ENCODE measurements at places on chromosomes 3 and 15. TPM values are rescaled to one million over a fixed set of nuclear protein-coding genes. Genes with fewer than 3 reads are reported as not detected.

Gene ISL2
- total RNA-seq = not detected

- no peak for DNase-seq
- H3K27me3 ChIP-seq = no peaks in the 10 kb centered on the region
These were observed 16.5 kb upstream of the FAM174B start for GRCh38 chr15:92672102-92672501.

Gene AHSG
- not detected for total RNA-seq

DNA sequence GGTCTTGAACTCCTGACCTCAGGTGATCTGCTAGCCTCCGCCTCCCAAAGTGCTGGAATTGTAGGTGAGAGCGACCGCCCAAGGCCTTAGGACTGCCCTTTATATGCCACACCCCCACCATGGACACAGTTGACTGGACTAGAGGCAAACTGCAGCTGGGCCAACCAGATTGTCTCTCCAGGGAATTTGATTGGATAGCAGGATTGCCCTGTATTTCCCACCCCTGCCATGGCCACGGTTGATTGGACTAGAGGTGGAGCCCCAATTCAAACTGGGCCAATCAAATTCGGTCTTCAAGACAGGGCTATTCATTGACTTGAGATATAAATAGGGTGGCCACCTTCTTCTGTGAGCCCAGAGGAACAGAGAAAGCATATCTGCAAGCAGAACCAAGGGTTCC is 6.9 kb upstream of the CLPX start:
- H3K36me3 ChIP-seq = no peaks in the 10 kb centered on the region
- no peak overlapping the region for H3K27ac ChIP-seq
- no peaks in the 10 kb centered on the region for H3K4me1 ChIP-seq
- no peak overlapping the region for H3K4me3 ChIP-seq

DNA sequence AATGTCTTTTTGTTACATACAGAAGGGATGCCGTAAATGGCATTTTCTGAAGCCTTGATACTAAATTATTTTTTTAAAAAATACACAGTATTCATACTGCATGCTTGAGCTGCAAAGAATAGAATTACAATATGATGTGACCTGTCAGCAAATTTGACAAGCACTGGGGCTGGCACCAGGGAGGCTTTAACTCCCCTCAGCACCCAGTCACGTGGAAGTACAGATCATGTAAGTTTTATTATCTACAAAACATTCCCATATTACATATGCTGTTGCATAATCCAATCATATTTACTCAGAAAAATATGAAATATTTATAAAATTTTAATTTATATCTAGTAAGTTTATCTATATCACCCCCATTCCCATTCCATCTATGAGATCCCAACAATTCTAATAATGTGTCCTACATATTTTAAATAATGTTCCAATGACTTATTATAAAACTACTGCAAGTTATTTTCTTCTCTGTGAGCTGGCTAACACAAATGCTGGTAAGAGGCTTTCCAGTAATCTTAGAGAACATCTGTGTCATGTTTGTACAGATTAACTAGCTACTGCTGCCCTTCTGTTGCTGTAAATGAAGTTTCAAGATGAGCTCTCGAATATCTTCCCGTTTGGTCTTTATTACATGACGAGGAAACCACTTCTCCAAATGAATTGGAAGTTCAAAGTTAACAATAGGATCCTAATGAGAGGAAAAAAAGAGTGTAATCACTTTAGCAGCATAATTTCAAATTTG is 5.2 kb upstream of the IMPG2 start:
- H3K36me3 ChIP-seq = peaks cover 13% of the 10 kb centered on the region
- H3K4me1 ChIP-seq = no peaks in the 10 kb centered on the region
- H3K4me3 ChIP-seq = no peak overlapping the region
- no peak overlapping the region for H3K27ac ChIP-seq
- H3K27me3 ChIP-seq = no peaks in the 10 kb centered on the region
- DNase-seq = no peak

DNA sequence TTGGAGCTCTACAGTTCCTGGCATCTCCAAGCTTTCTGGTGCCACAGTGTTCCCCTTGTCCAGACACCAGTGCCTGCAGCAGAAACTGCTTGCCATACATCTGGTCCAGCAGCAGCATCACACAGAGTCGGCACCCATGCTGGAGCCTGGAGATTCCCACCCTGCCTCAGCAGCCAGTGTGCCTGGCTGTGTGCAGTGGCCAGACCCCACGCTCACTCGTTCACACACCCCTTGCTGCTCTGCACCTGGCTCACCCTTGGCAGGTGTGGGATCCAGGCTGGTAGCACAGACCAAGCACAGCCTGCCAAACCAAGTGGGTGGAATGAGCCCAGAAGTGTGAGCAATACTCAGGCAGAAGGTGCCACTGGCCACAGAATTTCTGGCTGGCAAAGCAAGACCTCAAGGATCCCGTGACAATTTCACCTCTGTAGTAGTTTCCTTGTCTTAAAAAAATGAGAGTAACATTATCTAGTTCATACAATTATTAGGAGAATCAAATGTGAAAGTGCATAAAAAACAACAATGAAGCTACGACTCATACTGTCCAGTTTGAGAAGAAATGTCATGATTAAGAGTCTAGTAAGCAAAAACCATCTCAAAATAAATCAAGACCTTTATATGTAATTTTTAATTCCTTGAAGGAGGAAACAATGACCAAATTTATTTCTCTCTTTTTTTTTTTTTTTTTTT is 22.9 kb upstream of the ZBED2 start:
- peaks cover 1% of the 10 kb centered on the region for H3K36me3 ChIP-seq
- H3K27ac ChIP-seq = no peak overlapping the region
- H3K4me1 ChIP-seq = peaks cover 38% of the 10 kb centered on the region
- no peak for DNase-seq
- H3K4me3 ChIP-seq = no peak overlapping the region
- H3K27me3 ChIP-seq = no peaks in the 10 kb centered on the region

DNA sequence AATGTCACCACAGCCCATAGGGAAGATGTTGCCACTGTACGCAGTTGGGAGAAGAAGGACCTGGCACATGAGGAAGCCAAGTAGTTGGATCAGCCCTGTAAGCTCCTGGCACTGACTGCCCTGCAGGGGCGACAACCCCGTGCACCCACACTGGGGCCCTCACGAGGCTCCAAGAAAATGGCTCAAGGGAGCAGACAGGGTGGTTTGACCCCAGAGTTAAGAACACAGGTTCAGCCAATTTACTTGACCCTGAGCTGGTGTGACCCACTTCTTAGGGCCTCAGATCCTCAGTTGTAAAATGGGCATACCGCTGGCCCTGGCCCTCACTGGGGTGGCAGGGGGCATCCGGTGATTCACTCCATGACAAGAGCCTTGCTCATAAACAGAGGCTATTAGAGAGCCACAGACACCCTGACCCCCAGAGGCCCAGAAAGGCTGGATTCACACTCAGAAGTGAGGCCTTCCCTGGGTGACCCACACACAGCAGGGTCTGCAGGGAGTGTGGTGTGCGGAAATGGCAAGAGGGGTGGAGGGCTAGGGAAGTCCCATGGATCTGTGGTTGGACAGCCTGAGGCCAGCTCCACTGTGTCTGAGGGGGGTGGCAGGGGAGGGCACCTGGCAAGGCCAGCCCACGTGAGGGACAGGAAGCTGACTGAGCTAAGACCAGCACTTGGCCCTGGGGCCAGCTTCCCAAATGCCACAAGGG is 1.7 kb upstream of the HHATL start:
- H3K27me3 ChIP-seq = no peaks in the 10 kb centered on the region
- H3K4me1 ChIP-seq = no peaks in the 10 kb centered on the region
- H3K4me3 ChIP-seq = no peak overlapping the region
- DNase-seq = no peak

Gene TRIM42
- total RNA-seq = not detected

GRCh38 chr3:159819676-159820075 is 169.0 kb upstream of the IL12A start:
- H3K36me3 ChIP-seq = no peaks in the 10 kb centered on the region
- no peak overlapping the region for H3K4me3 ChIP-seq
- DNase-seq = no peak
- no peaks in the 10 kb centered on the region for H3K4me1 ChIP-seq
- H3K27ac ChIP-seq = no peak overlapping the region

GRCh38 chr15:59419170-59419569 is 18.8 kb upstream of the FAM81A start:
- H3K27me3 ChIP-seq = no peaks in the 10 kb centered on the region
- H3K36me3 ChIP-seq = no peaks in the 10 kb centered on the region

DNA sequence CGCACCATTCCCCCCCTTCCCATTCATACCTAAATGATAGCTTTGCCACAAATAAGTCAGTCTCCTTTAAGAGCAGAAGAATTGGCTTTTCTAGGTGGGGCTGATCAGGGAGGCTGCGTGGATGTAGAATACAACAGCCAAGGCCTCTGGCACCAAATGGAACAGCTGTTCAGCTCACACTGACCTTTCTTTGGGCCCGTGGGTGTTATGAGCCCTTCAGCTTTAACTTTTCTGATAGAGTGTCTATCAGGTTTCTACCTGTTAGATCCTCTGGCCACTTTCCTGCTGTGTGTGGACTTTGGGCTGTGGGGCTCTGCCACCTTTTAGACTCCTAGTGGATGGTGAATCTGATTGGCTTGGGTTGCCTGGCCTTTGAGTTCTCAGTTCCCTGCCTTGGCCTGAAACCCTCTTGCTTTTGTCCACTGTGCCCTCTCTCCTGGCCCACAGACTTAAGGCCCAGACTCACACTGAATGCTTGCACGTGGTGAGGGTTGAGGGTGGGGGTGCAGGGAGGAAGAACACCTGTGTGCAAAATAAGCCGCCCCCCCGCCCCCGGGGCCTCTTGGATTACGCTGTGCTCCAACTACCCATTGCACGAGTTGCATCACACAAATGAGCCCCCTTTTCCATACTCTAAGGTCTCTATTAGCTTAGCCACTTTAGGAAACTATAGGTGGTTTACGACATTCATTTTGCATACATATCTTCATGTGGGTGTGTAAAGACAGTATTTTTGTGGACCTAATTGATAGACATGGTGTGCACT is 1.3 kb upstream of the RFX7 start:
- no peaks in the 10 kb centered on the region for H3K36me3 ChIP-seq
- peak overlapping the region; percentile 81 for H3K4me3 ChIP-seq

DNA sequence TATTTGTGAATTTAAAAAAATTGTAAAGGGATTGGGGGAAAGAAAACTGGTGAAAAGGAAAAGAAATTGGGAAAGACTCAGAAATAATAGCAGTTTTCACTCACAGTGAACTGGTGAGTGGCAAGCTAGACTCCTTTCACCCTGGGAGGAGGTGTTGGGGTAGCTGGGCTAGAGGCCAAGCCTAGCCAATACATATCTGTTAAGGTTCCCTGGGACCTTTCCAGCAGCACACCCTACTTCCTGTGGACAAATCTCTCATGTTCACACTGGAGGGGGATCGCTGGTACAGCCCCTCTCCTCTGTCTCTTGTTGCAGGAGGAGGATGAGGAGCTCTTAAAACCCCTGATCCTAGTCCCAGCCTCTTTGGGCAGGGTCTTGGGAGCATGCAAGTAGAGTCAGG is 3.7 kb upstream of the RPP25 start:
- DNase-seq = no peak
- H3K4me3 ChIP-seq = no peak overlapping the region
- H3K4me1 ChIP-seq = peaks cover 35% of the 10 kb centered on the region
- peaks cover 19% of the 10 kb centered on the region for H3K27me3 ChIP-seq
- no peaks in the 10 kb centered on the region for H3K36me3 ChIP-seq
- H3K27ac ChIP-seq = no peak overlapping the region

Gene SPRED1
- 0.42 TPM for total RNA-seq

Gene ERICH6
- total RNA-seq = not detected

DNA sequence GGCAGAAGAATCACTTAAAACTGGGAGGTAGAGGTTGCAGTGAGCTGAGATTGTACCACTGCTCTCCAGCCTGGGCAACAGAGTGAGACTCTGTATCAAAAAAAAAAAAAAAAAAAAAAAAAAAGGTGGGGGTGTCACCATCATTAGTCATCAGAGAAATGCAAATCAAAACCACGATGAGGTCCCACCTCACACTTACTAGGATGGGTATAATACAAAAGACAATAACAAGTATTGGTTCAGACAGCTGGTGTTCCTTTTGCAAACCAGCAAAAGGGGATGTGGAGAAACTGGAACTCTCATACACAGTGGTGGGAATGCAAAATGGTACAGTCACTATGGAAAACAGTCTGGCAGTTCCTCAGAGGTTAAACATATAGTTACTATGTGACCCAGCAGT is 78.7 kb upstream of the TSC22D2 start:
- no peak for DNase-seq
- no peaks in the 10 kb centered on the region for H3K27me3 ChIP-seq
- H3K27ac ChIP-seq = no peak overlapping the region
- no peak overlapping the region for H3K4me3 ChIP-seq
- no peaks in the 10 kb centered on the region for H3K4me1 ChIP-seq
